Nephron progenitor cell (in vitro differentiated cells): ENCODE measurements at places on chromosomes 7 and 10.

DNA sequence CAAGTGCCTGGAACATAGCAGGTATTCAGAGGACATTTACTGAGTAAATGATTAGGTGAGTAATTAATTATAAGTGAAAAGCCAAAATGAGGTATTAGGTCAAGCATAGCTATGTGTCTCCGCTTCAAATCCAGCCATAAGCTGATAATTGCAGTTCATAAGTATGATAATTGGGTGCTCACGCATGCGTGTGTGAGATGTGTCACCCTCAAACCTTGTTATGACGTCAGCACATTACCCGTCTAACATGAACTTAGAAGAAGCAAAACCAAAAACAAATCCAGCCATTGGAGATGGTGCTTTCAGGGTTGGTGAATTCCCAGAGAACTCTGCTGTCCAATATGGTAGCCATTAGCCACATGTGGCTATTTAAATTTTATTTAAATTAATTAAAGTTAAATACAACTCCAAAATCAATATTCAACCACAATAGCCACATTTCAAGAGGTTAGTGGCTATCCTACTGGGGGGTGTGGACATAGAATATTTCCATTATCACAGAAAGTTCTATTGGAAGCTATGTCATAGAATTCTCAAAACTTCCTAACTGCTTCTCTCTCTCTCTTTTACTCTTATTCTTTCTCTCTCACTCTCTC, at the start of gene CPA5:
TSS of gene CPA5 (plus strand) at position 546 of the 596 bp plus-strand sequence. CDS start 1,670 bp downstream, outside the sequence.
- DNase-seq, result no peak

- peak; percentile 62 for DNase-seq
These were observed 33.1 kb downstream of the ZMIZ1 start for GRCh38 chr10:79101560-79102497.

GRCh38 chr10:128036746-128037543, 89.3 kb downstream of the MKI67 start:
- DNase-seq, result no peak

- DNase-seq, result no peak
These were observed 149.5 kb upstream of the SVIL start for GRCh38 chr10:29784175-29784773.

GRCh38 chr10:3486346-3487065, 298.5 kb downstream of the KLF6 start:
- DNase-seq, result peak; percentile 66

GRCh38 chr10:71279590-71280170, 39.4 kb upstream of the SLC29A3 start:
- DNase-seq, result no peak
